ENCODE measurements at places on chromosomes 7 and 10.

GRCh38 chr7:2808891-2809665 is 35.0 kb downstream of the GNA12 start:
- no peak for DNase-seq

- no peak for DNase-seq
Measured at GRCh38 chr7:82623812-82624211, 180.2 kb upstream of the CACNA2D1 start.

DNA sequence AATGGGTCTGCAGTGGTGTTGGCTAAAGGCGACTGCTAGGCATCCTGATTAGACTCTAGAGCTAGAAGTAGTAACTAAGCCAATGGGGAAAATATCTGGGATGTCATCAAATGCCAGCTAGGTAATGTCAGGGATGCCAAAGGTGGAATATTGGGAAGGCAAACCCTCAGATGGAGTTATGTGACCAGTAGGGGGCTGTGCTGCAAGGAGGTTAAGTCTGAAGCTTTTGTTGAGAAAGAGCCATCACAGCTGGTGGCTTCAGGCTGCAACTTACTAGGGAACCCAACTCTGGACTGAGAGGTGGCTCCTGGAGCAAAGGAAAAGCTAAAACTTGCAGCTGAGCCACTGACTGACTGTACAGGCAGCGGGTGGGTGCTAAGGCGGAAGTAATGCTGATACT is 576.9 kb upstream of the GHITM start:
- no peak for DNase-seq

DNA sequence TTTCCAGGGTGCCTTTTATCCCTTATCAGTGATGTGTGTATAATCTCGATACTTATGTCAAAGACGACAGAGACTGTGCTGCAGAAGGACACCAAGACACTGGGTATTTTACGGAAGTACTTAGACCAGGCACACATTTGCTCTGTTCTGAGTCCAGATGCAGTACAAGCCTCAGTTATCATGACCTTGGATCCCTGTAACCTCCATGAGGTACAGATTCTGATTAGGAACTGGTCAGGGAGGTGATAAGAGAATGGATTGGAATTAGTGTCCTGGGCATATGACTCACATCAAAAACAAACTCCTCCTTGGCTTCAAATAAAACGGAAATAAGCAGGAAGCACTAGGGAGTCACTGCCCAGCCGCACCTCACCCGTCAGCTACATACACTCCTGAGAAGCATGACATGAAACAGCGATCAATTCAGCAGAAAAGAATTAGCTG is 146.5 kb downstream of the SFMBT2 start:
- DNase-seq: no peak

GRCh38 chr10:112972606-112973005 is 22.6 kb downstream of the TCF7L2 start:
- DNase-seq: no peak

DNA sequence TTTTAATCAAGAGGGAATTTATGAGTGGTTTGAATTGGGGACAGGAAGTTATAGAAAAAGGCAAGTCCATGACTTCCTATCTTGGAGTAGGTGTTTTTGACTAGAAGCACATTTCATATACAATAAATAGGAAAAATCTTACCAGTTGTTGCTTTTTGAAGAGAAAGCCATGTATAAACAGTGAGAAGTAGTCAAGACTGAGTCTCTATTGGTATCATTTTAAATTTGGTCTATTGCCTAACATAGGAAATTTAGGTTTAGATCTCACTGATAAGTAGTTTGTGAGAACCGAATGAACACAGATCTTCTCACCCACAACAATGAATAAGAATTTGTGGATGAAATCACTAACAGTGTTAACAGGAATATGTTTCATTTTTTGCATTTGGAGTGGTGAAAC is 387.2 kb downstream of the BBS9 start:
- no peak for DNase-seq

DNA sequence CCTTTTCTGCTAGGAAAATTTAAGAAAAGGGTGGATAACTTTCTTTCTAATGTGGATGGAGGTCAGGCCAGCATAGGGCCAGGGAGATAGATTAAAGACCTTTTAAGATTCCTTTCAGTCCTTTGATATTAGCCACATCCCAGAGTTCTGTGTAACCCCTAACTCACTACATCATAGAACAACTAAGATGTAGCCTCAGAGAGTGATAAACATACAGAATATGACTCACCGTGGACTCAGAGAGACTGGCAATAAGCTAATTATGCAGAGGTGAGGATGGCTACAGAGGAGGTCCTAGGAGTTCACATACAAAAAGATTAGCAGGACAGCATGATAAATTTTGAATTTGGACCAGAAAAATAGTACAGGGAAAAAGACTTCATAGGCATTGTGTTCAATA is 141.0 kb downstream of the AOAH start:
- DNase-seq: no peak

- DNase-seq: no peak
Measured at GRCh38 chr7:75982306-75983064, 11.9 kb downstream of the TMEM120A start.

- DNase-seq: no peak
Measured at GRCh38 chr10:97180986-97181385, 4.8 kb downstream of the SLIT1 start.

- DNase-seq: no peak
Measured at GRCh38 chr10:110141185-110141584, 66.2 kb upstream of the MXI1 start.

DNA sequence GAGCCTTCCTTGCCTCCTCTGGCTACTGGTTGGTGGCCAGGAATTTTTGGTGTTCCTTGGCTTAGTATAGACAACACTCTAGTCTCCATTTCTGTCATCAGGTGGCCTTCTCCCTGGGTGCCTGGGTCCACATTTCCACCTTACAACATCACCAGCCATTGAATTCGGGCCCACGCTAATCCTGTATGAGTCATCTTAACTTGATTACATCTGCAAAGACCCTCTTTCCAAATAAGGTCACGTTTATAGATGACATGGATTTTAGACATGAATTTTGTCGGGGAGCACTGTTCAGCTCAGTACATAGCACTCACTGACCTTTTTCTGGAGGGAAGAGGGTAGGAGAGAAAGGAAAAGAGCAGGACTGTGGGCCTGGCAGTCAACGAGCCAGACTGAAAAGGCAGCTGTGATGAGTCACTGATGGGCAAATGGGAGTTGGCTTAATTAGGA is 39.4 kb downstream of the MMRN2 start:
- no peak for DNase-seq

DNA sequence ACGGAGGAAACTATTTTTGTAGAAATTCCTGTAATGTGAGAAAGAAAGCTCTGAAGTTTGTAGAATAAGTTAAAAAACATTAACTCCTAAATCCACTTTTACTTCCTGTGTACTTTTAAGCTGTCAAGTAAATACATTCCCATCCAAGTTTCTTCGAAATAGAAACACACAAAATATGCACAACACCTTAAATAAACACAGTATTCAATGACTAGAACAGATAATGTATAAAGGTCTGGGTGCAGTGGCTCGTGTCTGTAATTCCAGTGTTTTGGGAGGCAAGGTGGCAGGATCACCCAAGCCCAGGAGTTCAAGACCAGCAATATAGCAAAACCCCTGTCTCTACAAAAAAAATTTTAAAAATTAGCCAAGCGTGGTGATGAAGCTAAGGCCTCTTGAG is 121.9 kb upstream of the ODAD2 start:
- no peak for DNase-seq

GRCh38 chr7:44184873-44185446 is 4.3 kb downstream of the GCK start:
- DNase-seq: no peak

- DNase-seq: no peak
Measured at GRCh38 chr10:17386021-17386420, 68.4 kb downstream of the ST8SIA6 start.

DNA sequence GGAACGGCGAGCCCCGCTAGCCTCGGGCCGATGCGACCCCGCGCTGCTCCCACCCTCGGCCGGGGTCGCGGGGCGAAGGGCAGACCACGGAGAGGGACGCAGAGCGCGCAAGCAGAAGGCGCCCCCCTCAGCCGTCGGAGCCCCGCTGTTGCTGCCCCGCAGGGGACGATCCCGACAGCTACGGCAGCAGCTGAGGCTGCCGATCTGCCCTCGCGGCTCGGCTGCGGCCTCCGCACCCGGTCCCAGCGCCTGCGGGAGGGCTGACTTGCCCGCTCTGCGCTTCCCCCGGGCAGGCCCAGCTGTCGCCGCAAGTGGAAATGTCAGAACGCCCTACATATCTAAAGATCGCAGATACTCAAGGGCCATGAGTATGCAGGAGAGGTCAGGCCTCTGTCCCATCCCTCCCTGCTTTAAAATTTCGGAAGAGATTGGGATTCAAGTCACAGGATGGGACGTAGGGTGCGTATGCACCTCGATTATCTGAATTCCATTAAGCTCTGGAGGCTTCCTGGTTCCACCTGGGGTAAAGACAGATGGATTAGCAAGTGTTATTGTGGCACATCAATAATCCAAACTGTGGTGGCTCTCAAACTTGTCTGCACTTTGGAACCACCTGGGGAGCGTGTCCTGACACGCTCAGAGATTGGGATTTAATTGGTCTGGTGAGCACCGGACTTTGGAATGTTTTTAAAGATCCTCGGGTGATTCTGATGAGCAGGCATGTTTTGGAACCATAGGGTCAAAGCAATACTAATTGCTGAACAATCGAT is at the start of gene CRPPA:
TSS of gene CRPPA (minus strand) at position 206 of the 770 bp plus-strand sequence. CDS start 216 bp downstream, outside the sequence.
- DNase-seq: no peak

DNA sequence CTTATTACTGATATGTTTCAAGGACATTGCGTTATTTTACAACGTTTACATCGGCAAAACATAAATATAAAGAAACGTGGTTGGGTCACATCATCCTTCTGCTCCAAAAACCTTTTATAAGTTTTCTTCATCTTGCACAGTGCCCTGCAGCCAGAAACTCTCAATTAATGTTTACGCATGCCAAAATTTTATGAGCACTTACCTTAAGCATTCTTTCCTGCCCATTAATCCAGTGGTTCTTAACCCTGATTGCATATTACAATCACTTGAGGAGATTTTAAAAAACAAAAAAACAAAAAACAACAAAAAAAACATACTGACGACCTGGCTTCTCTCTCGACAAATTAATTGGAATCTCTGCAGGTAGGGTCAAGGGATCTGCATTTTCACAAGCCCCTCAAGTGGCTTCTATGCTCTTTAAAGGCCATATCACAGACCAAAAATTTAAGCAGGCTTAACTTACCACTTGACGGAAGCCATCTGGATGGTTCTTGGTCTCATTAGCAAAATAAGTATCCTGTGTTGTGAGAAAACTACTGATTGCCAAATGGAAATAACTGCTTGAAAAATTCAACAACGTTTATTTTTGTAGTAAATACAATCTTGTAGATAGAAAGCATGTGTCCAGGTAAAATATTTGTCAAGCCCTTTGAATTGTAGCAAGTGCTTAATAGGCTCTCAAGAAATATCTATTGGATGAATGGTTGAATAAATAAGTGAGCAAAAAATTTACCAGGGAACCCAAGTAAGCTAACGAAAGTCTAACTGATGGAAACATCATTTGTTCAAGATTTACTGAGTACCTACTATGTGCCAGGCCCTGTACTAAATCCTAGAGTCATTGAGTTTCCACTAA is 30.9 kb upstream of the SLC16A12 start:
- no peak for DNase-seq

GRCh38 chr7:66681491-66682349 is 53.0 kb downstream of the KCTD7 start:
- DNase-seq: peak; percentile 80

- DNase-seq: no peak
Measured at GRCh38 chr7:47677664-47678063, 95.8 kb upstream of the TNS3 start.

DNA sequence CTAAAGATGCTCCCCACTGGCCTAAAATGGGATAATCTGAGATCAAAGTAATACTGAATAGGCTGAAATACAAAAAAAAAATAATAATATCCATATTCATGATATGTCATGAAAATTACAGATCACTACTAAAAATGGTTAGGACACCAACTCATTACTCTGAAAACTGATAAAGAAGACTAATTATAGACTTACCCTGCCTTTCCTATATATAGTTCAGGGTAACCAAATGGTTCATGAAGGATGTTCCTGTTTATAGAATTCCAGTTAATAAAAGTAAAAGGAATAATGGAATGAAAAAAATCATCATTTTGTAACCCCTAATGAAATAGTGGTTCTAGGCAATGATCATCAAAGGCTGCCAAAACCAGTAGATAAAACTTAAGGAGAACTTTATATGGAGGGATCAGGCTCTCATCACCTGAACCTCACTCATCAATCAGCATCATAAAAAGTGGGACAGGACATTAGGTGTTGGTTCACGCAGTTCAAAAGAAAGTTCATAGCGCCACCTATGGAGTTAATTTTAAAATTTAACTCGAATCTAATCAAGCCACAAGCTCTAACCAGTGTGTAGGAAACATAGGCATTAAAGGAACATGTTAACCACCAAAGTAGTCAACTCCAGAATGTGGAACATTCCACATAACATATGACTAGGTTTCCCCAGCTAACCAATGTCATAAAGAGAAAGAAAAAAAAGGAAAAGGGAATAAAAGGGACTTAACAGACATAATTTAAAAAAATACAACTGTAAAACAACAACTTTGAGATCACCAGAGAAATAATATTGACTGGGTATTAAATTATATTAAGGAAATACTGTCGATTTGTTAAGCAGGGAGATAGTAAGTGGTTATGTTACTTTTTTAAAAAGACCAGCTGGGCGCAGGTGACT is 35.7 kb downstream of the P4HA1 start:
- DNase-seq: no peak

DNA sequence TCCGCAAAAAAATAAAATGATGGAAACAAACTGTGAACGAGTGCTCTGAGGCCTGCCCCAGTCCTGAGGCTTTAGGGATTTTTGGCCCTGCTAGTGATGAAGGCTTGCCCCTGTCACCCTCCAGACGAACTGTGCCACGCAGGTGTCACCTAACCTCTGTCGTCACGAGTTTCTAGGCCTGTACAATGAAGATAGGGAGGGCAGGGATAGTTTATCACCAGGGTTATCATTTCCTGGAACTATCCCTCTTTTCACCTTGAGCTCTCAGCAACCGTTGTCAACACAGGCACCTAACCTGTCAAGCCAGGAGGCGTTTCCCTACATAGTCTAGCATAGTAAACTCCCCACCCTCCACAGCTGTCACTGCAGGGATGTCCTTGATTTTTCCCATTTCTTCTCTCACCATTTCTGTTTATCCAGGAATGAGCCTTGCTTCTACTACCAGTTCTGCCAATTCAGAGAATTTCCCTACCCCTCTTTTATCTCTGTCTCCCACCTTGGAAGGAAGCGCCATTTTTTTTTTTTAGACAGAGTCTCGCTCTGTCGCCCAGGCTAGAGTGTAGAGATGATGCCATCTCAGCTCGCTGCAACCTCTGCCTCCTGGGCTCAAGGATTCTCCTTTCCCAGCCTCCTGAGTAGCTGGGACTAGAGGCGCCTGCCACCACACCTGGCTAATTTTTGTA is 2.2 kb upstream of the ACHE start:
- DNase-seq: no peak

GRCh38 chr10:60140651-60141632 is 234.6 kb upstream of the CCDC6 start:
- no peak for DNase-seq
